Renal cortex interstitium (tissue), 15 donors: ENCODE measurements at places on chromosomes 2 and 18.

DNA sequence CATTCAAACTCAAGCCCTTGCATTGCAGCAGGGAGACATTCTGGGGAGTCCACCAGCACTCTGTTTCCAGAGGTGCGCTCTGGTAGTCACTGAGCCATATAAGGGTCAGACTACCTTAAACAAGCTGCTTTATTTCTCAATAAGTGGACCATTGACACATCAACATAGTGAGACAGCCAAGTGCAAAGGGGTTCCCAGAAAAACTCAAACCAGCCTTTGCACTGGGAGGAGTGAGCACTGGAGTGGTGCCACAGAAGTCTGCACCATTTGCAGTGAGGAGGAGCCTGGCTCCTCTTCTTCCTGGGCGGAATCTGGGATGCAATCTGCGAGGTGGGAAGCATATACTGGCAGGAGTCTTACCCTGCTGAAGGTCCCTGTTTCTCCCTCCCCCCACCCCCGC, 86.4 kb downstream of the OSR1 start:
- DNase-seq, result no peak

DNA sequence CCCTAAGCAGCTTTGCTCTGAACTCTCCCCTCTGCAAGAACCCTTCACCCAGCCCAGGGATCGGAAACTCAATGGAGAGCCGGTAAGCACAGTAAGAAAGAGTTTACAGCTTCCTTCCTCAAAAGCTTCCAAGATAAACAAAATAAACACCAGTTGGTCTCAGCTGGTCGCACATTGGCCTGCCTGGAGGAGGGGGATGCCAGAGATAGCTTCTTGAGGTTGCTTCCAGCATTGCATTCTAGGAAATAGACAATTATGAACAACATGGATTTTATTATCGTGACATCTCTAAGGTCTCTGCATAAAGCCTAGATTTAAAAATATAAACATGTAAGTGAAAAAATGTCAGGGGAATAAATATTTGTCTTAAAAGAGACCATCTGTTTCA, 141.5 kb upstream of the PKDCC start:
- DNase-seq, result peak; percentile 44

GRCh38 chr2:64750001-64750816, 96.5 kb upstream of the SERTAD2 start:
- DNase-seq, result no peak

DNA sequence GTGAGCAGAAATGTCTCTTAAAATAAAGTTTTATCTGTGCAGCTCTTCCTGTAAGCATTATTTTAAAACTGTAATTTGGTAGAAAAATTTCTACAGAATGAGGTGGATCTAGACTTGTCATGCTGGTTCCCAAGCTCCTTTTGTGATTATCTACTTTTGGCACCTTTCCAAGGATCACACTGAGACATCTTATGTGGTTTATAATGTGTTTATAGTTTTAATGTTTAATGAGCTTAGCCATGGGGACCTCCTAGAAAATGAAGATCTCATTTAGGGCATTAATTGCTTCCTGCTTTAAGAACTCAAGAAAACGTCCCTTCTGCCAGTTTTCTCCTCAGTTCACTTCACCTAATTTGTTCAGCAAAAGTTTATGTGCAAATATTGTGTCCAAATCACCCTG, 468.4 kb downstream of the SUCLG1 start:
- DNase-seq, result no peak

DNA sequence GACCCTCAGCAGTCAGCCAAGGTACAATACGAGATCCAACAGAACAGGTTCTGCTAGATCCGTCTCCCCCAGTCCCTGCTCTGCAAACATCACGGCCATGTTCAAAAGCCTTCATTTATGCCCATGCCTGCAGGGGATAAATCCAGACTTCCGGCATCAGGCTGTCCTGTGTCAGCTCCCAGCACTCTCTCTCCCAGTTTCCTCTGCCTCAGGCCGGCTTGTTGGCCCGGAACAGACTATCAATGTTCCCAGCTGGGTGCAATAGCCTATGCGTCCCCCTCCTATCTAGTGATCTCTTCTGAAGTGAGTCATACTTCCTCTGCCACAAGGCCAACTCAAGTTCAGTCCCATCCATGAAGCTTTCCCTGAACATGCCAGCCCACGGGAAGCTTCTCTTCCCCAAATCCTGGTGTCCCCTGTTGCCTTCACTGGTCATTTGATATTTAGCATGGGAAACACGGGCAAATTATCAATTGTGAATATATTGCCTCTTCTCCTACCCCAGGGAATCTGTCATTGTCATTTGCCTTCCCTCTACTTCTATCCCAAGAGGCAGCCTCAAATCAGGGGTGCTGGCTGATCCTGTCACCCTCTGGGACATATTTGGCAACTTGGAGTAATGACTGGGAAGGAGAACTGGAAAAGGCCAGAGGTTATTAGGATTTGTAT, 51.1 kb downstream of the CAPN13 start:
- DNase-seq, result peak; percentile 7

- DNase-seq, result no peak
Observed at GRCh38 chr2:15906778-15907177, 33.6 kb upstream of the MYCN start.

DNA sequence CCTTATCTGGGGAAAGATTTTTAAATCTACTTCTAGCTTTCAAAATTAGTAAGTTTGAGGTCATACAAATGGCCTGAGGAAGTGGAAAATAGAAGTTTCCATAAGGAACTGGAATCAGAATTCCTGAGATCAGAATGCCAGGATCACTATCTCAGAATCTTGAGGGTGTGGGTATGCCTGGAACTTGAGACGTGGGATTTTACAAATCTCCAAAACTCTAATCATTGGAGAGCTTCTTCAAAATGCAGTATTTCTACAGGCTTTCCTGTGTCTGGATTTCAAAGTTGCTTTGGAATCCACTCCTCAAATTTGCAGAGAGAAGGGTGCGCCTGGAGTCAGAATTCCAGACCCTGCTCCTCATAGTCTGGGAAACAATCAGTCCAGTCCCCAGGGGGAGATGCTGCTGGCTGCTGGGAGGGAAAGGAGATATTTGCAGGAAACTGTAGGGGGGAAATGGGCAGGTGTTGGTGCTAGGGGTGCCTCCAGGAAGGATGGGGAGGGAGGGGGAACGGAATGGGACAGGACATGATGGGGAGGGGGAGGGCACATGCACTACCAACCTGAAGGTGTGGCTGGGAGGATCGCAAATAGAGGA, 31.0 kb upstream of the CATIP start:
- no peak for DNase-seq

GRCh38 chr2:150402953-150403352, 84.5 kb downstream of the RND3 start:
- no peak for DNase-seq

- DNase-seq, result no peak
Observed at GRCh38 chr18:52415131-52415530, 75.1 kb downstream of the DCC start.

- DNase-seq, result no peak
Observed at GRCh38 chr18:26225022-26225693, 1.1 kb upstream of the TAF4B start.

GRCh38 chr2:237514474-237515130, 27.6 kb downstream of the MLPH start:
- DNase-seq, result no peak

- no peak for DNase-seq
Observed at GRCh38 chr2:220562375-220563140, 935.1 kb downstream of the SLC4A3 start.

DNA sequence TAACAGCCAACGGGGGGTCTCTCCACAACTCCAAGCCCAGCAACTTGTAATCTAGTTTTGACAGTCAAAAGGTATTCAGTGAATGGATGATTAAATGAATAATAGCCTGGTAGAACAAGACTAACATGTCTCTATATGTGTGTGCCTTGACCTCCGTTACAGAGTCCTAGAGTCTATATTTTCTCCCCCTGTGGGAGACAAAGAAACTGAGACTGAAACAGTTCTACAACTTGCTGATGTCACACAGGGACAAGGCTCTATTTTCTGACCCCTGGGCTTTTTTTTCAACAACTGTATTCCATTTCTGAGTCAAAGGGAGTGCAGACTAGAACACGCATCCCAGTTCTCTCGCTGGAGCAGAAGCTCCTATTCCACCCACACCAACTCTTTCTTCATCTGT, 223.6 kb upstream of the AGAP1 start:
- DNase-seq, result no peak

- DNase-seq, result no peak
Observed at GRCh38 chr2:157336137-157337010, 10.8 kb upstream of the ERMN start.

GRCh38 chr2:84194949-84195644, 264.0 kb downstream of the SUCLG1 start:
- peak; percentile 18 for DNase-seq

DNA sequence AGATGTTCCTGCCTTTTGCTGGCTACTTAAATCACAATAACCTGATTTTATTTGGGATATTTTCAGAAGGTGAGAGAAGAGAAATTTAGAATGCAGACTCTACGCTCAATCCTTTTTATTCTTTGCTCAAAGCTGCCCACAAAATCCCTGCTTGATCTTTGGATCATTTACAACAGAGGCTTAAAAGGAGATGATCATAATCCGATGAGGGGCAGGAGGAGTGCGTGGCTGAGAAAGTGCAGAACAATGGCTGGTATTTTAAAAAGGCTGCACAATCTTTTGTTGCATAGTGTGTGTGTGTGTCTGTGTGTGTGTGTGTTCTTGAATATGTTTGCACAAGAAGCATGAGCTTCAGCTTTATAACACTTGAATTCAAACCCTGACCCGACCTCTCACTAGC, 256.3 kb upstream of the MYT1L start:
- no peak for DNase-seq

DNA sequence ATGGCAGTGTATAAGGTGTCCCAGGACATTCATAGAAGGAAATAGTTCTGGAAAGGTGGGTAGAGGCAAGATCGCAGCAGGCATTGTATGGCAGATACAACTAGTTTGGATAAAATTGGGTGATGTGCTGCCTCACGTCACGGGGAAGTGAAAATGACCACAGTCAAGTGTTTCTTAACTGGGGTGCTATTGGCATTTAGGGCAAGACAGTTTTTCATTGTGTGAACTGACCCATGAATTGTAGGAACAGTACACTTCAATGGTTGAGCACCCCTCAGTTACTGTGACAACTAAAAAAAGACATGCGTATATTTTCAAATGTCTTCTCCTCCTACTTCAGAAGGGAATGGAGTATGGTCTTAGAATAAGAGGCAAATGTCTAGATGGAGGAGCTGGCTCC, 22.3 kb upstream of the CYRIA start:
- DNase-seq, result no peak

GRCh38 chr2:71476495-71476894, 23.1 kb downstream of the DYSF start:
- no peak for DNase-seq

DNA sequence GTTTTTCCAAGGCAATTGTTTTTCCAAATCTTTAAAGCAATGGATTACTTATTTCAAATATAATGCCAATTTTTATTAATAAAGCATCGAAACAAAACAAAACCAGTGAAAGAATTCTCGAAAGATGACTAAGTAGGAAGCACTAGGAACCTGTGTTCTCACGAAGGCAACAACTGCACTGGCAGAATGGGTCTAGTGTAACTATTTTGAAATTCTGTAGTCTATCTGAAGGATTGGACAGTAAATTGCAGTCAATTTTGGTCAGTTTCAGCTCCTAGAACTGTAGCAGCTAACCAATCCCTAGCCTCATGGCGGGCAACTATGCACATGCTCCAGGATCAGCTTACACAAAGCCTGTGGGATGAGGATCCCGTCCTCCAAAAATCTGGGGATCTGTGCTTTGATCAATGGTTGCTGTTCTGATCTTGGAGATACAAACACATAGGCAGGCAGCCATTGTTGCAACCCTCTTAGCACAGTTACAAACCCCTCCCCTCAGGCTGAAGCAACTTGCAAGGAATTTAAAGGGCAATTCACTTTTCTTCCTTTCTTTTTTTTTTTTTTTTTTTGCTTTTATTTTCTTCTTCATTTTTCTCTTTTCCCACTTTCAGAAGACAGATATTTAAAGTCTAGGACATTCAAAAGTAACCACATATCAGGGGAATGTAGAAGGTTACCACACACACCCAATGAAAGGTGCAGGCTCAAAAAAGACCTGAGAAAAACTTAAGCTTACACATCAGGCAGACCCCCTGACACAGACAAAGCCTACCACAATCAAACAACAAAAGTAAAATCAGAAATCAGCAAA, 147.6 kb downstream of the THADA start:
- DNase-seq, result no peak

GRCh38 chr2:38708900-38709566, 42.1 kb downstream of the SRSF7 start:
- DNase-seq, result no peak
